ENCODE measurements at places on chromosomes 1 and 21.

DNA sequence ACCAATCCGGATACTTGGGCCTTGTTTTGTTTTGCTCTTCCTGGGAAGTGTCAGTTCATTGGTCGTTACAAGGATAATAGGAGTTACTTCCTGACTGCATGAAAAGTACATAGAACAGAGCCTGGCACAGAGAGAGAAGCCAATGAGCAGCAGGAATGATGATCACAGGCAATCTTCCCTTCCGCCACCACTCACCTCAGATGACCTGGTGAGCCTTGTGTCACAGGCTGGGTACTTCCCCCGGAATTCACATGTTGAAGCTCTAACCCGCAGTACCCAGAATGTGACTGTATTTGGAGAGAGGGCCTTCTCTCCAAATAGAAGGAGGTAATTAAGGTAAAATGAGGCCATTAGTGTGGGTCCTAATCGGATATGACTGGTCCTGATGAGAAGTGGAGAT is 18.8 kb upstream of the GPR137B start:
- no peak for DNase-seq
- no peak overlapping the region for H3K27ac ChIP-seq
- no peaks in the 10 kb centered on the region for H3K36me3 ChIP-seq
- H3K27me3 ChIP-seq = no peaks in the 10 kb centered on the region
- H3K4me3 ChIP-seq = no peak overlapping the region

GRCh38 chr1:25140073-25140797 is 92.1 kb downstream of the SYF2 start:
- H3K4me3 ChIP-seq = no peak overlapping the region
- no peak overlapping the region for H3K27ac ChIP-seq
- no peaks in the 10 kb centered on the region for H3K27me3 ChIP-seq
- H3K4me1 ChIP-seq = no peaks in the 10 kb centered on the region

DNA sequence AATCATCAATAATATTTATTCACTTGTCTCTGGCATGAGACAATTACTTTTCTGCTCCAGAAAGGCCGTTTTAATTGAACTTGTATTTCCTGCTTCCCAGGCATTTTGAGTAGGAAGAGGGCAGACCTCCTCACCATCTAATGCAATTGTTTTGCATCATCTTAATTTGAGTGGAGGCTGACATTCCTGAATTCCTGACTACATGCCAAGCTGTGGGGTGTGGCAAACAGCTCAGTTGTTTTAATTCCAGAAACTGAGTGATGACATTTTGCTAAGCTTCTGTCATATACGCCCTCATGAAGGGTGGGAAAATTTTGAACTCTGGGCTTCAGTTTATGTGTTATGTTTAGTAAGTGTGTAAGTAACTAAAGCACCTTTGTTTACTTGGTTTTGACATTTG is 125.4 kb upstream of the USP25 start:
- no peak overlapping the region for H3K27ac ChIP-seq
- H3K27me3 ChIP-seq = no peaks in the 10 kb centered on the region
- no peaks in the 10 kb centered on the region for H3K4me1 ChIP-seq

- H3K36me3 ChIP-seq = no peaks in the 10 kb centered on the region
- peak overlapping the region; percentile 58 for H3K4me3 ChIP-seq
- no peaks in the 10 kb centered on the region for H3K27me3 ChIP-seq
- DNase-seq = peak; percentile 91
Measured at GRCh38 chr1:145960468-145961108, 2.8 kb upstream of the LIX1L start.

GRCh38 chr1:207848234-207848633 is 62.7 kb downstream of the CD34 start:
- H3K27ac ChIP-seq = no peak overlapping the region
- H3K36me3 ChIP-seq = no peaks in the 10 kb centered on the region
- no peak for DNase-seq
- no peak overlapping the region for H3K4me3 ChIP-seq
- peaks cover 15% of the 10 kb centered on the region for H3K4me1 ChIP-seq
- H3K27me3 ChIP-seq = no peaks in the 10 kb centered on the region

DNA sequence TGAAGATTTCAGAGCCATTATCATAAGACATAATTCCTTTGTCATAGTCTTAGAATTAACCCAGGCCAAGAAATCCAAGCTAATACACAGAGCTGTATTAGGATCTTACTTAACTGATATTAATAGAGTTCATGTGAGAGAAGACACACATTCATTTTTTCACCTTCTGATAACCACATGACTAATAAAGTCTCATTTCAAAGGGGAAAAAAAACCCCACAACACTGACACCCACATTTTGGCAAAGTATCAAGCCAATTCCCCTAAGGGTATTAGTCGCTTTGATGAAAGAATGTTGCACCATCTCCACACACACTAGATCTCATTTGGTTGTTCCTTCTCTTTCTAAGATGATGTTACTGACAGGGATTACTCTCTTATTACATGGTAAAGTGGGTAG is 344.4 kb upstream of the ESRRG start:
- H3K27me3 ChIP-seq = no peaks in the 10 kb centered on the region
- no peak overlapping the region for H3K4me3 ChIP-seq
- no peak overlapping the region for H3K27ac ChIP-seq
- H3K36me3 ChIP-seq = no peaks in the 10 kb centered on the region
- no peaks in the 10 kb centered on the region for H3K4me1 ChIP-seq
- DNase-seq = no peak

GRCh38 chr1:52238474-52238873 is 96.6 kb downstream of the ZFYVE9 start:
- H3K27me3 ChIP-seq = no peaks in the 10 kb centered on the region
- H3K27ac ChIP-seq = no peak overlapping the region
- peaks cover 1% of the 10 kb centered on the region for H3K4me1 ChIP-seq
- H3K36me3 ChIP-seq = no peaks in the 10 kb centered on the region
- H3K4me3 ChIP-seq = no peak overlapping the region
- DNase-seq = no peak
